ENCODE measurements at places on chromosomes 5 and 9.

GRCh38 chr9:23741351-23741750, 84.7 kb downstream of the ELAVL2 start:
- DNase-seq, result no peak

- DNase-seq, result no peak
These were observed 12.3 kb downstream of the TLE4 start for GRCh38 chr9:79583952-79584654.

DNA sequence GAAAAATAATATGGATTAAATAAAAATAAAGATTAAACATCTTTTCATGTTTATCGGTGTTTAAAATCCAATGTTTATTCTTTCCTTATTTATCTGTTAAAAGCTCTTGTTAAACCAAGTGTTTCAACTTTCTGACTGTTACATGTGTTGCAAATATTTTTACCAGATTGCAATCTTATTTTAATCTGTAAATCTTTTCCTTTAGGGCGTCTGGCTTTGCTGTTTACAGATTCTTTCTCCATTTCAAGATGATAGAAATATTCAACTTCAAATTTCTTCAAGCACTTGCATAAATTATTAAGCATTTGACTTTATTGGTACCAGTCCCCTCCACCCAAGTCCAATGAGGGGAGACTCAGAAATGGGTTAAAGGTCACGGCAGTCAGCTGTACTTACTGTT, 16.9 kb upstream of the ABCA1 start:
- no peak for DNase-seq

DNA sequence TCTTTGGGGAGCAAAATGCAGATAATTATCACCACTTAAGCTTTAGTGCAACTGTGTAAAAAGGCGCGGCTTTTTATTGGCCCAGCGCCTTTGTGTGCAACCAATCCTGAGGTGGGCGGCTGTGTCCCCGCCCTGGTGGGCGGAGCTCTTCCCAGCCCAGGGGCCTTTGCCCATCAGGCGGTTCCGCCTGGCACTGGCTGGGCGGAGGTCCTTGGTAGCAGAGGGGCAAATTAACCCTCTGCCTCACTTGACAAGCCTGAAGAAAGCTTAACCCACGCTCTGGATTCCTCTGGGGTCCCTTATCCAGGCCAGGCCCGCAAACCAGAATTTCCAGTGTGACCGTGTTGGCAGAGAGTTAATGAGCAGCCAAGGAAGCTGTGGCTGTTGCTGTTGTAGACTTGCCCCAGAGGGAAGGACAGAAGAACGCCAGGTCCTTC, 12.8 kb upstream of the NIPAL4 start:
- no peak for DNase-seq

GRCh38 chr5:179765400-179765799, 28.4 kb upstream of the LTC4S start:
- DNase-seq, result no peak

DNA sequence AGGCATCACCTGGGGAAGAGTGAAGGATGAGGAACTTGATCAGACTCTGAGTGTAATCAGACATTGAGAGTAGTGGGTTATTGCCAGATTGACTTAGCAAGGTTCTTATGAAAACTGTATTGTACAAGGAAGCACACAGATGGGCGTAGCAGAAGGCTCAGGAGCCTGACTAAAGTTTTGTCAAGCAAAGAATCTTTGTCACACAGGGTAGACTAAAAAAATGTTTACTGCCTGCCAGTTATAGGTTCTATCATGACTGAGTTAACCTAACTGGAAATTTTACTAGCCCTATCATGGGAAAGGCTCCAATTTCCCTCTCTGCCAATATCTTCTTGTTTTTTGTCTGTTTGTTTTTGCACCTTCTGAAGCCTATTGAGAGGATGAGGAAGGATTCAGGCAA, 19.1 kb downstream of the CAMK4 start:
- DNase-seq, result no peak

DNA sequence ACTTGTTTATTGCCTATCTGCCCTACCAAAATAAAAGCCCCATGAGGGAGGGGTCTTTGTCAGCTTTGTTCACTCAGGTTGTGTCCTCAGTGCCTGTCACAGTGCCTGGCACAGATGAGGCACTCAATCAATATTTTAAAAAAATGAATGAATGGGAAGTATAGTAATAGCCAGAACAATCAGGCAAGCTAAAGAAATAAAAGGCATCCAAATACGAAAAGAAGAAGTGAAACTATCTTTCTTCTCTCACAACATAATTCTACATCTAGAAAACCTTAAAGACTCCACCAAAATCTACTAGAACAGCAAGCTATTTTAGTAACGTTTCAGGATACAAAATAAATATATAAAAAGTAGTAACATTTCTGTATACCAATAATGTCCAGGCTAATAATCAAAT, 37.8 kb upstream of the C5orf63 start:
- no peak for DNase-seq

DNA sequence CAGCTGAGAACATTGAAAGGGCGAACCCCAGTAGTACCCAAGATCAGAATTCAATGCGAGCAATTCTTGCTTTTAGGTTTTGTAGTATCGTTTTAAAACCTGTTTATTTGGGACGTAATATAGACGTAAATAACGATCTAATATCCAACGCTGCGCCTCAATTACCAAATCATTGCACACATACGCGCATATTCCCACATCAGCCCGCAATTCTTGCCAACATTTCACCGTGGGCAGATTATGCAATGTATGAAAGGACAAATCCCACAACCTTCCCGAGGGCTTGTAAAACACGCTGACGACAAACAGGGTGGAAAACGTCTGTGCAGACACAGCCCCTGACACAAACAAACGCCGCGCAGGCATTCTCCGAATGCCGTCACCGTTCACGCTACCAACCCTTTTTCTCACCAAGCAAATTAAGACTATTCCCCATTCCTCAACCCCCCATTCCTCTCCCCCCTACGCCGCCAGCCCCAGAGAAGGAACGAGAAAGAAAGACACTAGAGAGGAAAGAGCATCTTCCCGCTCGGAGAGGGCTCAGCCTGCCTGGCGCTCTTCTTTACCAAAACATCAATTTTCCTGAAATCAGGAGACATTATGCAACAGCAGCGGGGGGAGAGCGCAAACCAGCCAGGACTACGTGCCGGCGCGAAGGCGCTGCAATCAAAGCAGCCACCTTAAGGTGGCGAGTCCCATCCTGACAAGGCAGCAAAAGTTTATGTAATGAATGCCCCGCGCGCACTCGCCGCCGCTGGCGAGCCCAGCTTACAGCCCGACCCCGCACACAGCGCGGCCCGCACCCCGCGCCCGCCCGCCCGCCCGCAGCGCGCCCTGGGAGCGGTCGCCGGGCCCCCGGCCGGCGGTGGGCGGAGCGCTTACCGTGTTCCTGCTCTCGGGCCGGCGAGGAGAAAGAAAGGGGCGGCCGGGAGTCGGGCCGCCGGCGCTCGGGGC, 597 bp downstream of the NFIL3 start:
- peak; percentile 38 for DNase-seq

DNA sequence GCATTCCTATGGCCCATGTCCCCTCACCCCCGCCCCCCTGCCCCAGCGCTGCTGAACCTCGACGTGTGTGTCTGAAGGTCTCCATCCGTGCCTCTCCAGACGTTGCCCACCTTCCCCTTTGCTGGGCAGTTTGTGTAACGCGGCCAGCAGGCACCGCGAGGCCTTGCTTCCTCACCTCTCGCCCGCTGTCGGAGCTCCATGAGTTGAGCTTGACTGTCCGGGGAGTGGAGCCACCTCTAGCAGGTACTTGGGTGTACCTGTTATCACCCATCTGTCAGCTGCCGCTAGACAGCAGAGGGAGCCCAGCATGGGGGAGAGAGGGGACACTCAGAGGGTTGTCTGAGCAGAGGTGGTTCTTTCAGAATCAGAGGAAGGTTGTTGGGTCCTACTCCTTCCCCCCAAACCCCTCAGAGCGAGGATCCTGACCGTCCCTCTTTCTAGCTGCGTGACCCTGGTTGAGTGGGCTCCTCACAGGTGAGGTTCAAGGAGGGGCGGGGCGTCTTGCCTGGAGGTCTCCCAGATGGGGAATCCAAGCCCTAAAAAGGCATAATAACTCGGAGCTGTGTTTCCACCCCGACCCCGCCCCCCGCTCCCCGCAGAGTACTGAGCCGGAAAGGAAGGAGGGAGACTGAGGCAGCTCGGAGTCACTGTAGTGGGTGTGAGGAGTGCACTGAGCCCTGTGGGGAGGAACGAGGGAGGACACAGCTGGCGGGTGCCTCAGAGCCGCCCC, 184.7 kb downstream of the C9orf50 start:
- no peak for DNase-seq

GRCh38 chr5:14142202-14142826, 828 bp upstream of the TRIO start:
- DNase-seq, result no peak

- peak; percentile 29 for DNase-seq
These were observed 188.3 kb downstream of the OLFM1 start for GRCh38 chr9:135275571-135276289.

DNA sequence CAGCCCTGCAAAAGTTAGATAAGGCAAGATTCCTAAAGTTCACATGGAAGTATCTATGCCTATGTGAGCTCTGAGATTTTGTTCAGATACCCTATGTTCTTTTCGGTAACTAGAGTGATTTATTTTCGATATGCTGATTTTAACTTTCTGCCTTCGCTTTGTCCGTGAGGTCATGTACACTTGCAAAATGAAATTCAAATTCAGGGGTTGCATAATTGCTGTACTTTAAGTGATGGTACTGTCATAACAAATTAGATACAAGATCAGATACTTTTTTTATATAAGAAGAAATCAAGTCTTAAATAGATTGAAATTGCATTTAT, 350 bp upstream of the ECPAS start:
- DNase-seq, result no peak

GRCh38 chr9:131657456-131657855, 82.4 kb downstream of the RAPGEF1 start:
- no peak for DNase-seq

- no peak for DNase-seq
These were observed 327.9 kb downstream of the TMEM161B start for GRCh38 chr5:87940775-87941174.

DNA sequence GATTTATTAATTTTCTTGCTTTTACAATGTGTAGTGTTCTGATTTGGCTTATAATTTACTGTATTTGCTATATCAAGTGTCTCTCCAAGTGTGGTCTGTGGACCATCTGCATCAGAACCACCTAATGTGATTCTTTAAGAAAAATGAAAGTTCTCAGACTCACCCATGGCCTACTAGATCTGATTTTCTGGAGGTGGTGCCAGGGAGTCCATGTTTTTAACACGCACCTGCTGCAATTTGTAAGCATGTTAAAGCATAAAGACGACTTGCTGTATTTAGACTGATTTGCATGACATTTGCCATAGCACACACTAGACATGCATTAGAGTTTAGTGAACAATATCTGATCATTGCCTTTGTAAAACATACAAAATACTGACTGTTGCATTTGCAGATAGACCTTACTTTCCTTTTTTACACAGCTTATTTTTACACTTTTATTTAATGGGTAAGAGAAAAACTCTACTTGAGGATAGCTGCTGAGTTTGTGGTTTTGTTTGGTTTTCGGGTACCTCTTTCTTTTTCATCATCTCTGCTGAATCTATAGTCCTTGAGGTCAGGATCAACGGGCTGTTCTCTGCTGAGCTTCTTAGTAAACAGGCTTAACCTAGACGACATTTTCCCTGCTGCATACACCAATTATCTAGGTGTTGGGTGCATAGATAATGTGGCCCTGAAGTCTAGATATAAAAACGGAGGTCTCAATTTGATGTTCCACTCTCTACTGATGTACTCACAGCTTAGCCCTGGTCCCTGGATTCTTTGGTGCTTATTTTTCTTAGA, 138.0 kb upstream of the ZNF366 start:
- DNase-seq, result no peak

DNA sequence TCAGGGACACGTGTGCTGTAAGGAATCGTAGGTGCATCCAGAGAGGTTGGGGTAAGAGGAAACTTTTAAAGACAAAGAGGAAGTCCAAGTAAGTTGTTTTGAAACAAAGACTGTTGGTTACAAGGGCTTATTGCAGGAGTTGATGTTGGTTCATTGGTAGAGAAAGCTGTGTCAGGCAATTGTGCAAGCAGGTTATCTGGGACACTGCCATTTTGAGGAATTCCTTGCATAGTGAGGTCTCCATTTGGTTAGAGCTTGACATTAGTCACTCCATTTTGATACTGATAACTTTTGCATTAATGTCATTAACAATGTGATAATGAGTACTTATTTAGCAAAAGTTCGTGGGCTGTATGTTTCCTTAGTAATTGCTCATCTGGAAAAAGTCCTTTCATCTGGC, 24.9 kb downstream of the CNOT6 start:
- DNase-seq, result no peak

- no peak for DNase-seq
These were observed 53.3 kb downstream of the UGCG start for GRCh38 chr9:111949919-111950318.

DNA sequence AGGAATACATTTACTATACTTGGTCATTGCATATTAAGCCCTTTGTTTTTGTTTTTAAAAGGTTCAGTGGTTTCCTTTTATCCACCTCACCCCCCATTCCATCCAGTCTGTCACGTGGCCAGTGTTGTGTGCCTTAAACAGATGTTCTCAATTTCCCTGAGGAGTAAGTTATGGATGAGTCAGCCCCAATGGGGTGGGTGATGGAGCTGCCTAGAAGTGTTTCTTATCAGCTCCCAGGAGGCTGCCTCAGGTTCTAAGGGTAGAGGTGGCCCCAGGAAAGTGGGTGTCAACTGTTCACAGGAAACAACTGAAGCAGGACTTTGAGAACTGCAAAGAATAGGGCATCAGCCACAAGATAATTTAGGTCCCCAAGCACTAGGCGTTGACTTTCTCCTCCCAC, 41.1 kb downstream of the ACTBL2 start:
- no peak for DNase-seq

DNA sequence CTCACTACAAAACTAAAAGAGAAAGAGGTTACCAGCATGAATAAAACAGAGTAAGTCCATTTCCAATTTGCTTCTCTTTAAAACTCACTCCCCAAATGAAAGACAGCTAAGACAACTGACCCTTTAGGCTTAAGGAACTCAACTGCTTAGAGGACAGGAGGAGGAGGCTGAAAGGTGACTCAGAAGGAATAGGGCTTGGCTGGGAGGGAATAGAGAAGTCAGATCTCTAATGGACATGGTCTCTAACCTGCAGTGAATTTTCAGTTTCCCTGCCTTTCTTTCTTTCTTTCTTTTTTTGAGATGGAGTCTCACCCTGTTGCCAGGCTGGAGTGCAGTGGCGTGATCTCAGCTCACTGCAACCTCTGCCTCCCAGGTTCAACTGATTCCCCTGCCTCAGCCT, 261.8 kb upstream of the CLINT1 start:
- DNase-seq, result no peak

DNA sequence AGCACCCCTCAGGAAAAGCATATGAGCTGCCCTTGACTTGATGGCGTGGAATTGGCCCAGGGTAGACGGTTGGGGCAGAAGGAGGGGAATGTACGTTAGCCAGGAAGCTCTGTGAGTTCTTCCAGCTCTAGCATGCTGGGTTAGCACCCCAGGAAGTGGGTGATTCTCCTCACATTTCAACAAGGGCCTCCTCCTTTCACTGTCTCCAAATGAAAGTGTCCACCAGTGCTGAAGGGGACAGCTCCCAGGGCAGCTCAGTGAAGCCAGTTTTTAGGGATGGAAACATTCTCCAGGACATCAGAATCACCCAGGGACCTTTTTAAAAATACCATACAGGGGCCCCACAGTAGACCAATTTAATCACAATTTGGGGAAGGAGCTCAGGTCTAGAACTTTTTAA, 17.2 kb upstream of the AFAP1L1 start:
- no peak for DNase-seq

- no peak for DNase-seq
These were observed 586 bp downstream of the HMGXB3 start for GRCh38 chr5:150000990-150001659.

GRCh38 chr9:100515578-100516494, 42.9 kb downstream of the TMEFF1 start:
- DNase-seq, result no peak
